ENCODE measurements at places on chromosomes 3 and 15.

DNA sequence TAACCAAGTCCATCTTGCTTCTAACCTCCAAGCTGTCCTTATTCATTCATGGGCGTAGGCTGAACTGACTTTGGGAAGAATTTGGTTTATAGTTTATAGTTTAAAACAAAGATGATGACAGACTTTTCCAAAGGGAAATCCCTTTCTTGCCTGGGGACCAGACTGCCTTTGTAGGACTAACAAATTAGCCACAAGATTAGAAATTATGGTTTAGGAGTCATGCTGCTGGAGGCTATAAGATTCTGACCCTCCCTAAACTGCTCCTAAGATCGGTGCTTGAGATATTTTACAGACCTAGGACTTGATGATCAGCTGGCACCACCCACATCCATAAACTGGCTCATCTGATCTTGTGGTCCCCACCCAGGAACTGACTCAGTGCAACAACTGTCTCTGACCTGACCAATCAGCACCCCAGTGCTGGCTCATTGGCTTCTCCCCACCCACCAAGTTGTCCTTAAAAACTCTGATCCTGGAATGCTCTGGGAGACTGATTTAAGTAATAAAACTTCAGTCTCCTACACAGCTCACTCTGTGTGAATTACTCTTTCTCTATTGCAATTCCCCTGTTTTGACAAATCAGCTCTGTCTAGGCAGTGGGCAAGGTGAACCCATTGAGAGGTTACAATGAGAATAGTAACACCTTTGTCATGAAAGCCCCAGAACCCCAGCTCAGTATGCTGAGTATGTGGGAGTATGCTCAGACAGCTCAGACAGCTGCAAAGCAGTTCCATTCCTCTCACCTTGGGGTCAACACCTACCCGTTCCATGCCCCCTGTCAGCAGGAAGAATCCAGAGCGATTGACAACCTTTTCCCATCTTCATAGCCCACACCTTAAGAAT, 51.6 kb upstream of the C15orf39 start:
- no peak for DNase-seq

DNA sequence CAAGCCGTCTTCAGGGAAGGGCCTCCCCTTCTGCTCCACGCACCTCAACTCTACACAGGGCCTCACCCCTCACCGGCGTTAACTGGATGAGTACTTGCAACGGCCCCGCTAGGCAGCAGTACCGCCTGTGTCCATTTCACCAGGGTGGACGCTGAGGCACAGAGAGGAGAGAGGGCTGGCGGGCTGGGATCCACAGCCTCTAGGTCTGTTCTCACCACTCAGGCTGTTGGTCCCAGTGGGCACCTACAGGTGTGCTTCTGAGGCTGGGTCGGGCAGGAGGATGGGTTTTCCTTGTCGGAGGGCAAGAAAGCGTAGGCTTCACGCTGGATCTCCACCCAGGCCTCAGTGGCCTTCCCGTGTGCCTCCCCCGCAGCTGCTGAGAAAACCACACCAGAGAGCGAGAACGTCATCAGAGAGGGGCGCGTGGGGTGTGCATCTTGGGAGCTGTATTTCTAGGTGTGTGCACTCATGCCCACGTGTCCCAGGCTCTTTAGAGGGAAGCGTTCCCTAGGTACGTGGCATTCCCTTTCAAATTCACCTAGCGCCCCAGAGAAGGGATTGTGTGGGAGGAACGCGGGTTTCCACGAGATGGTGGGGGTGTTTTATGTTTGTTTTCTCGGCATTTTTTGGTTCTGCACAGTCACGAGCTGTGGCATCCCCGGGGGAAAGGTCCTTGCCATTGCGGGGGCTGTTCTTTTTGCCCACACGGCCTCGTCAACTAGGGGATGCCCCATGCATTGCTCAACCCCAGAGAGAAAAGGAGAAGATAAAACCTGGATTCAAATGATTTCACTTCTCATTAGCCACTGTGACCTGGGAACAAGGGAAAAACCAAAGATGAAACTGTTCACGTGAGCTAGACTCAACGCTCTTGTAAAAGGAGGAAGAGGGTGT, 67.7 kb downstream of the MGLL start:
- no peak for DNase-seq

- DNase-seq, result no peak
Measured at GRCh38 chr3:10962481-10963036, 30.0 kb upstream of the SLC6A1 start.

GRCh38 chr3:35071772-35072171, 567.6 kb upstream of the ARPP21 start:
- DNase-seq, result no peak

DNA sequence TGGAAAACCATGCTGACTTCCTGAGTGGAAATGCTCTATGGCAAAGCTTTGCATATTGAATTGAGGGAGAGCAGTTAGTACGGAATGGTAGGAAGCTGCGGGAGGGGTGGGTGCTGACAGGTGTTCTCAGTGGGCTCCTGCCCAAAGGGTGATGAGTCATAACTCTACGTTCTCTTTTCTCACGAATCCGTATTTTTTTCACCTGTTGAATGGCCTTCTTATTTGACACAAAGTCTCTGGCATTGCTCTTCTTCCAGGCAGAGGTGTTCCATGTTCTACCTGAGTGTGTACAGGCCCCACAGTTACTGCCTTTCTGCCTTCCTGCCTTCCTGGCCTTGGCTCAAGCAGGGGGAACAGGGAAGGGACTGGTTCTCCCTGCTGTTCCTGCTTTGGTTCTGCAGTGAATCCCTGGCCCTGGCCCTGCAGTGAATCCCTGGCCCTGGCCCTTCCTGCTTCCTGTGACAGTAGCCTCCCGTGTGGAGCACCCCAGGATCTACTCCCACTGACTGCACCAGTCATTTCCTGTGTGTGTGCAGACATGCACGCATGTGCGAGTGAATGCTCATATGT, 31.9 kb downstream of the TRAK1 start:
- no peak for DNase-seq

DNA sequence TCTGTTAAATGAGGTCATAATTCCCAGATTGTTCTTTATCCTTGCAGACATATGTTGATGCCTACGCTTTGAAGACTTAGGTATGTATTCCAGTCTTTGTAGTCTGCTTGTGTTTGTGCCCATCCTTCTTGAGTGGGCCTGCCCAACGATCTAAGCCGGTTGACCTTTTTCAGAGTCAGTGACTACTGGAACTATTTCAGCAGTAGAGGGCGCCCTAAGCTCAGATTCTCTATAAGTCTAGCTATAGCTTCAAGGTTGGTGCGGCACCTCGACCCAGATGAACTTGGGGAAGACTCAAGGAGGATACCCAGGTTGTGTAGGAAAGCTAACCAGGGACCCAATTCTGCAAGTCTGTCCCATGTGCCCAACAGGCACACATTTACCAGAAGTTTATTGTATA, 228.8 kb upstream of the PPP2R3A start:
- no peak for DNase-seq

GRCh38 chr15:40925495-40925862, 3.7 kb upstream of the DLL4 start:
- DNase-seq, result no peak

DNA sequence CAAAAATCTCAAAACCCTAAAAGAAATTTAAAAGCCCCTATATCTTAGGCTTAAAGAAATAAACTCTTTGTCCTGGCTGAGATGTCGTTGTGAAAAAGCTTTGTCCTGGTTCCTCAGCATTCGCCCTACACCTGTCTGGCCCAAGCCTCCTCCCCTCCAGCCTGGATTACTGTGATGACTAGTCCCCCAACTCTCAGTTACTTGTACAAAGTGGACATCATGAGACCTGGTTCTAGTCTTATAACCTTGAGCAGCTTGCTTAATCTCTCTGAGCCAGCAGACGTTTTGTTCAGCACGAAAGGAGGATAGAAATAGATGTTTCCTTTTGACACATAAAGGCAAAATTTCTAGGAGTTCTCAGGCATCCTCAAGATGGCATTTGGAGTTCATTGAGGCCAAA, 51.6 kb downstream of the FILIP1L start:
- no peak for DNase-seq

- DNase-seq, result no peak
Measured at GRCh38 chr15:69843276-69843899, 254.3 kb downstream of the TLE3 start.

GRCh38 chr15:31489801-31490646, 163.4 kb downstream of the KLF13 start:
- DNase-seq, result no peak

- no peak for DNase-seq
Measured at GRCh38 chr3:157445857-157446256, 9.2 kb downstream of the PTX3 start.

GRCh38 chr3:41208507-41209220, 9.4 kb downstream of the CTNNB1 start:
- DNase-seq, result no peak

DNA sequence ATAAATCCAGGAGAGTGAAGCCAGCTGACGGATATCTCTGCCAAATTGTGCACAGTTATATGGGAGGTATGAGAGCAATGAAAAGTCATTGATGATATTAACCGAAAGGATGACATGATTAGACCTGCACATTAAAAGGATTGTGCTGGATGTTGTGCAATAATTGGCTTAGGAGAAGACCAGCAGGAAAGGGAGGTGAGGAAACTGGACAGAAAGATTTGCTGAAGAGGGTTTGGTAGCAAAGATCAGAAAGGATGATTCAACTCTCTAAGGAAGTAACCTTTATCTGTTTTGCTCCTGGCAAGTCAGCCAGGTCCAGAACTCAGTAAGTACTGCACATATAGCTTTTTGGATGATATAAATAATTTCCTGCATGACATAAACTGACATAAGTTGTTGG, 704.7 kb downstream of the GRM7 start:
- DNase-seq, result no peak

DNA sequence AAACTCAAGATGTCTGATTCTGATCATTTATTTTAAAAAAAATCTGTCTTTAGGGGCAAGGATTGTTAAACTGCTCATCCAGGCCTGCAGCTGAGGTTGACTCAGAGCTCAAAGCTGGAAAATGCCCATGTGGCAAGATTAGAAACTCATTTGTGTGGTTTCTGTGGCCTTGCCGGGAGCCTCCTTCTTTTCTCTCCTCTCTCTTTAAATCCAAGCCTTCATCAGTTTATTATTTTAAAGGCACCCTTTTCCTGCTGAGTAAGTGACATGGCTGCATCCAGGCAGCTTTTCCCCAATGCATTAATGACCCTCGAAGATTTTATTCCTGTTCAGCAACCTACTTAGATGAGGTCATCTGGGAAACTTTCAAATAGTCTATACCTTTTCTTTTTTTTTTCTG, 221.3 kb upstream of the CDIN1 start:
- no peak for DNase-seq

GRCh38 chr3:126509597-126510307, 7.8 kb downstream of the UROC1 start:
- no peak for DNase-seq

- DNase-seq, result no peak
Measured at GRCh38 chr15:85760049-85760448, 34.7 kb downstream of the KLHL25 start.

DNA sequence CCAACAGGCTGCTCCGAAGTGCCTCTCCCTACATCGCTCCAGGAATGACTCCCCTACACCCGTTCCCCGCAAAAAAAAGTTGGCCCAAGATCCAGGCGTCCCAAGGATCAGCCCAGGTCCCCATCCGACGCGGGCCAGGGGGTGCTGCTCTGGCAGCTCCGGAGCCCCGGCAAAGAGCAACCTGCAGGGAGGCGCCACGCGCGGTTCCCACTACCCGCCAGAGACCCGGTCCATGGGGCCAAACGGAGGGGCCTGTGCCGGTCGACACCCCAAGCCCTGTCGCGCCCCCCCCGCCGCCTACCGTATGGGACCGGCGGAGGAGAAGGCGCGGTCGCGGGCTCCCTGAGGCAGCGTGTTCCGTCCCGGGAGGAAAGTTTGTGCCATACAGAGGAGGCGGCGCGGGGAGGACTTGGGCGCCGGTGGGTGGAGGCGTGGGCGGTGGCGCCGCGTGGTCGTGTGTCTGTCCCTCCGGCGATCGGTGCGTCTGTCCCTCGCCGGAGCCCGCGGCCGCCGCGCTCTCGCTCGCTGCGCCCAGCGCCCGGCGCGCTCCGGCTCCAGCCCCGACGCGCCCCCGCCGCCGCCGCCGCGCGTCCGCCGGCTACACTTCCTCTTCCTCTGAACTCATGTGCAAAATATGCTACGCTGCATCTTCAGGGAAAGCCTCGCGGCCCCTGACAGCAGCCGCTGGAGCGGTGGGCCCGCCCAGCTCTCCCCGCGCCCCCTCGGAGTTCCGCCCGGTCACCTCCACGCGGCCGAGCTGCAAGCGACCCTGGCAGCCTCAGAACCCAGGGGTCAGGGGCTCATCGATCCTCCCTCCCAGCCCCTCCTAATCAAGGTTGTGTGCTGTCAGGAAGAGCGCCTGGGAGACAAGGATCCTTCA, at the start of gene RFTN1:
Gene RFTN1, minus strand, starts transcription at position 559 of the 880 bp plus-strand sequence. CDS start 19,830 bp downstream, outside the sequence.
- DNase-seq, result no peak

DNA sequence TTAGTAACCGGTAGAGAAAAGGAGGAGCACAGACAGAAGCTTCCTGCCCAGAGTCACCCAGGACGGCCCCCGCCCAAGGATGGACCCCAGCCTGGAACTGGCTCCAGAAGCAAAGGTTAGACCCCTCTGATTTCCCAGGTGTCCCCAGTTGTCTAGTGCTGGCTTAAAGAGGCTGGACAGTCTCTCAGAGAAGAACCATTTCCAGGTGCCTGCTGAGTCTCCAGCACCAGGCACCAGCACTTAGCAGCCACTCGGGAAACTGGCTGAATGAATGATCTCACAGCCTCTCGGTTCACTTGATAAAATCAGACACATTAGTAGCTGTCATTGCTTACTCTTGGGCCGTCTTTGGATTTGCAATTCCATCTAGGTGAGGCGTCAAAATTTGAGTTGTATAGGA, 139.7 kb upstream of the HES1 start:
- no peak for DNase-seq

GRCh38 chr3:42901073-42901415, 4.9 kb upstream of the ZNF662 start:
- no peak for DNase-seq

DNA sequence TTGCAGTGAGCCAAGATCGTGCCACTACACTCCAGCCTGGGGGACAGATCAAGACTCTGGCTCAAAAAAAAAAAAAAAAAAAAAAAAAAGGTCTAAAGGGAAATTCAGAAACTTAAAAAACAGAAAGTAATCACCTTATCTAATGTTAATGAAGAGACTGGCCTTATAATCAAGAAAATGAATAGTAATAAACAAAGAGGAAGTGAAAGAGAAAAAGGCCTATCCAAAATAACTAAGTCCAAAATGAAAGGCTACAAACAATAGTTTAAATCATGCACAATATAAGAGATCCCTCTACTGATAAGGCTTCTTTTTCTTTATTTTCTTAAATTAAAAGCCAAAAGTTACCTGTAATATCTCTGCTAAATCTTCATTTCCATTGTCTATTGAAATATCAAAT, 37.1 kb upstream of the HDC start:
- DNase-seq, result no peak

DNA sequence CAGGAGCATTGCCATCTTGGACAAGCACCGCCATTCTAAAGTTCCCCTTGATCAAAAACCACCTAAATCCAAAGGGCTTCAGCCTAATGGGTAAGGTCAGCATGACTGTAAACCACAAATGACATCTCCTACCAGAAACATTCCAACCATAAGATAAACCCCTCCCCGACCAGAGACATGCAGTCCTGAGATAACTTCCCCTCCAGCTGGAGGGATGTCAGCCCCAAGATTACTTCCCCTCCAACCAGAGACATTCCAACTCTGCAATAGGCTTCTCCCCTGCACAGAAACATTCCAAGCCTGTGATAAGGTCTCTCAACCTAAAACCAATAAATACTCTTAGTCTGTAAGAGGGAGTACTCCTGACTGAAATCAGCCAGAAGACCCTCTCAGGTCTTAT, 62.7 kb upstream of the DNAJC19 start:
- DNase-seq, result no peak

GRCh38 chr3:57959423-57960173, 48.6 kb upstream of the FLNB start:
- DNase-seq, result no peak
